ENCODE measurements at places on chromosomes 6 and 20.

GRCh38 chr6:112986321-112986720 lies 639.2 kb downstream of the RFPL4B start:
- DNase-seq: no peak

DNA sequence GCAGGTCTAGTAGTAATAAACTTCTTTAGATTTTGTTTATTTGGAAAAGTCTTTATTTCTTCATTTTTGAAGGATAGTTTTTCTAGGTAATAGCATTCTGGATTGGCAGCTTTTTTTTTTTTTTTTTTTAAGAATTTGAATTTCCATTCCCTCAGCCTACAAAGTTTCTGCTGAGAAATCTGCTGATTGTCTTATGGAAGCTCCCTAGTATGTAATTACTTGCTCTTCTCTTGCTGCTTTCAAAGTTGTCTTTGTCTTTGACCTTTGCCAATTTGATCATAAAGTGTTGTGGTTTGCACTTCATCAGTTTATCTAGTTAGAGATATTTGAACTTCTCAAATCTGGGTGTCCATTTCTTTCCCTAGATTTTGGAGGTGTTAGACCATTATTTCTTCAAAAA lies 82.2 kb upstream of the GMDS start:
- no peak for DNase-seq

DNA sequence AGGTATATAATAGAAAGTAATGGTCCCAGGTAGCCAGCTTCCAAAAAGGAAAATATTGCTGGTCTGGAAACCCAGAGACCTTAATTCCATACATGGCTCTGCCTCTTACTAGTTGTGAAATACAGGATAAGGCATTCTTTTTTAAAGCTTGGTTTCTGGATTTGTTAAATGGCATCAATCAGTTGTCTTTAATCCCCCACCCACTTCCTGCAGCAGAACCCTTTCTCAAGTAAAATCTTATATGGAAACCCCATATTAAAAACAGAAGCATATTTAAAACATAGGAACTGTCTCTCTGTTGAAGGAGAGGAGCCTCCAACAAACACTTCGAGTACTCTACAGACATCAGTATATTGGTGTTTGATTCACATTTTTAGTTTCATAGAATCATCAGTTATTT lies 6.2 kb upstream of the LCA5 start:
- DNase-seq: no peak

- no peak for DNase-seq
These were observed 223.6 kb upstream of the PREP start for GRCh38 chr6:105626295-105627158.

DNA sequence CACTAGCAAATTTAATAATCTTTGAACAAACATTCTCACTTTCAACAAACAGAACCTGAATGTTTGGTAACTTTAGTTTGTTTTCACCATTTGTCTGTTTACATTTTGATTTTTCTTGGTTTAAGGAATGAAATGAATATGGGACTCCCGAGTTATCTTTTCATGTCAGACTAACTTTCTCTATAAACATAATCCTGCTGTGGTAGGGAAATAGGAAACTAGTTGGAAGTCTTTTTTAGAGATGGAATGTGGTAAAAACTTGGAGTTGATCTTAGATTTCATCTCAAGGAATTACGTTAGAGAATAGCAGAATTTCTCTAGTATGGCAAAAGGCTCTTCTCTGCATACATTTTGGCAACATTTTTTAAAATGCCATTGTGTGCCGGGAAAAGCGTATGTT lies 206.5 kb downstream of the CDKAL1 start:
- DNase-seq: no peak

- no peak for DNase-seq
These were observed 334.6 kb downstream of the ESR1 start for GRCh38 chr6:152142105-152142504.

GRCh38 chr20:32767418-32768198 lies 5.4 kb downstream of the DNMT3B start:
- no peak for DNase-seq

- DNase-seq: no peak
These were observed 76.2 kb downstream of the LYRM2 start for GRCh38 chr6:89562093-89562973.

GRCh38 chr20:50462093-50462690 lies 48.0 kb upstream of the PTPN1 start:
- DNase-seq: no peak

GRCh38 chr20:8148501-8148900 lies 16.4 kb downstream of the PLCB1 start:
- DNase-seq: no peak

DNA sequence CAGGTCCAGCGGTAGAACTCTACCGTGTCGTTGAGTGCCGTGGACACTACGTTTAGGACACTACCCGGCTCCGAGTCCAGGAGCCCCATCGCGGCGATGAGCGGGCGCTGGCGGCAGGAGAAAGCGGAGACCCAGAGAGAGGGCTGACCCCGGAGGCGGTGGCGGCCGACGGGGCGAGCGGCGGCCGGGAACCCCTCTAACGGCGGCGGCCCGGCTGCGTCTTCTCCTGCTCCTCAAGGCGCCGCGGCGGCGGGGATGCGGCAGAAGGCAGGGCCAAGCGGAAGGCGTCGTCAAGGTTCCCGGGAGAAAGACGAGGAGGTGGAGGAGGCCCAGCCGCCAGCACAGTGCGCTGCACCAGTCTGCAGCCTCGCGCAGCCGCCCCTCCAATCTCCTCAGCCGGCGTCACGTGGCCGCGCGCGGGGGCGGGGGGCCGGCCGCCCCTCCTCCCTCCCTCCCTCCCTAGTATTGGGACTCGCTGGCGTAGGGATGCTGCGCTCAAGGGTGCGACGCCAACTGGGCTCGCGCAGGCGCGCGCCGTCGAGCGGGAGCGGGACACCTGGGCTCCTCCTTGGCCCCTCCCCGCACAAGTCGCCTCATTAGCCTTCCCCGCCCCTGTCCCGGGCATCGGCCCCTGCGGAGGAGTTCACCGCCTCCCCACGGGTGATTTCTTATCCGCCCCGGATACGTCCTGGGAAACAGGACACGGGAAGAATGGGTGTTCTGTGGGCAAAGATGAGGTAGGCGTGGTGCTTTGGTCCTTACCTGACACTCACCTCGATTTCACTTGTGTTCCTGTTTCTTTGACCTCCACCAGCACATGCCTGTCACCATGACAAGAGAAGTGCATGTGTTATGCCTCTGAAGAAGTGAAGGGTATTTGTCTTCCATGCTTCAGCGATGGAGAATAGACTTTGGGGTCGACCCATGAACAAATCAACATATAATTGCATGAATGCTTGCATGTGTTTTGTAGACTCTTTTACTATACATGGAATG lies at the start of gene ELOVL4:
TSS of gene ELOVL4 (minus strand) at position 363 of the 996 bp plus-strand sequence. CDS start at position 89, 274 bp downstream.
- DNase-seq: peak; percentile 47

GRCh38 chr20:43461894-43462659 lies 4.4 kb downstream of the SRSF6 start:
- no peak for DNase-seq

DNA sequence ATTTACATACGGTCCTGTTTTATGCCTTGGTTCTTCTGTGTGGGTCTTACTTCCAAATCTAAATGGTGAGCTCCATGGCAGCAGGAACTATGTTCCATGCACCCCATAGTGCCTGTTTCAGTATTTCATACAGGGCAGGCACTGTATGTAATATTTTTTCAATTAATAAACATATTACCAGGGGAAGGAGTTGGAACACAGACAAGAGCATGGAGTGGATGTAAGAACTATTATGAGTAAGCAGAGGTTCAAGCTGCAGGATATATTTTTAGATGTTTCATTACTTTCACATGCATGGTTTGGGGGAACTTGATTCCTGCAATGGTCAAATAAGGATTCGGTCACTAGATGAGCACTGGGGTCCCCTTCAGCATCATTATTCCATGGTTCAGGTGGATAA lies 108.3 kb downstream of the KIF13A start:
- no peak for DNase-seq

DNA sequence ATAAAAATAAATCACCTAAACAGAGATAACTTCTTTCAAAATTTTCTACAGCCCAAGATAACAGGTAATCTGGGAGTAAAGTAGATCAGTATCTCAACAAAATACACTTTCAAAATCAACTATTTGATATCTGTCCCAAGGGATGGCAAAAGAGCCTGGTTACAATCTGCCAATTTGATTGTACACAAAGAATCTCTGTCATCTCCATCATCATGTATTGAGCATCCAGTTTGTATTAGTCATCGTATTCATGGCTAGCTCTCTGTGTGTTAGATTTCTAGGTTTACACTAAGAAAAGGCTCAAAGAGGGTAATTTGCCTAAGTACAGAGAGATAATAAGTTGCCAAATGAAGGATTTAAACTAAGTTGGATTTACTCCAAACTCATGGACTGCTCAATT lies 329.0 kb upstream of the NRSN1 start:
- DNase-seq: no peak

DNA sequence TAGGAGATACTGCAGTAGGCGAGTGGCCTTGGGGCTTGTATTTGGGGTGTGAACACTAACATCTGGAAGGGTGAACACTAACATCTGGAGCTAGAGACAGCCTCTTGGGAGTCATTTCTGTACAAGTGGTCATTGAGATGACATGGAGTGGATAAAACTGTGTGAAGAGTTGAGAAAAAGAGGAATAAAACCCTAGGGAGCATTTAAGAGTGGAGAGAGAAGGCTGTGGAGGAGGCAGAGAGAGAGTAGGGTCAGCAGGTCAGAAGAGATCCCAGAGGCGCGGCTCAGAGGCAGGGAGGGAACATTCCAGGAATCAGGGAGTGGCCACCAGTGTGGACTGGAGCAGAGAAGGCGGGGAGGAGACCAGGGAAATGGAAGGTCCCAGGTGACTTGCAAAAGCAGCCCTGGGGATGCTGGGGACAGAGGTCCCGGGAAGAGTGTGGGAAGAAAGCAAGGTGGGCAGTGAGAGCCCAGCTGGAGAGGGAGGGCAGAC lies 202.0 kb upstream of the RNF24 start:
- DNase-seq: no peak

DNA sequence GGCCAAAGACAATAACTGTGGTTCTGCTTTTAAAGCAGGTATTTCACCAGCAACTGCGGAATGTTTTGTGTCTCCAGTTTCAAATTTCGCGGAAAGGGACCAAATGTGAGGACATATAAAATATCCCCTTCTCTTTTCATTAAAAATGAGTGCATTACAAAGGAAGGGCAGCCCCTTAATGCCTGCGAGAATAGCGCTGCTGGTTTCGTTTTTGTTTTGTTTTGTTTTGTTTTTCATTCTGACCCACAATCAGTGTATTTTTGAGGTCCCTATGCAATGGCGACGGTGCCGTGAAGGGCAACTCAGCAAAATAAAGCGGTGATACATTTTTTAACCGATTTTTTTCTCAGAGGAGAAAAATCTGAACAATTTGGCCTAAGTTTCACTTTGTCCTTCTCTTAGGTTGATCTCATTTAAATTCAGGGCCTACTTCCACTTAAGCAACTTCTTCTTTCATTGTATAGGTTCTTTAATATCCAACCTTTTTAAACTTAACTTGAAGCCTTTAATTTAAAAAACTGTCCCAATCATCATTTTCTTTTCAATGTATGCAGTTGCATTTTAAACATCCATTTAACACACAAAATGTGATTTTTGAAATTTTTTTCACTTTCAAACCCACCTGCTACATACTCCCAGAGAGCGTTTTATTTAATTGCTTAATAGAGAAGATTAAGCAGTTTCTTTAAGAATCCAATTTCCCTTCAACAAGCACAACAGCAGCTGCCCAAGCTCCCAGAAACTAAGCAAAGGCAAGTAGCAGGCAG lies 2.9 kb upstream of the HIVEP2 start:
- no peak for DNase-seq

- no peak for DNase-seq
These were observed 69.7 kb downstream of the CBLN4 start for GRCh38 chr20:55935448-55936208.

- no peak for DNase-seq
These were observed at the start of gene FAM83B for GRCh38 chr6:54846243-54846856. Gene FAM83B, plus strand, starts transcription at chr6:54846771. Its CDS starts 23,476 bp downstream, at chr6:54870247.

GRCh38 chr6:4403828-4404227 lies 268.5 kb upstream of the ECI2 start:
- DNase-seq: no peak

GRCh38 chr6:132816660-132817059 lies 2.3 kb downstream of the RPS12 start:
- no peak for DNase-seq

GRCh38 chr20:18916886-18917750 lies 103.5 kb downstream of the SCP2D1 start:
- DNase-seq: no peak

GRCh38 chr20:11067359-11067758 lies 393.6 kb upstream of the JAG1 start:
- no peak for DNase-seq

- DNase-seq: no peak
These were observed 88.8 kb downstream of the PRND start for GRCh38 chr20:4810426-4811019.

- DNase-seq: no peak
These were observed 137.9 kb downstream of the HIVEP1 start for GRCh38 chr6:12149944-12150510.

- no peak for DNase-seq
These were observed 485.9 kb upstream of the JAG1 start for GRCh38 chr20:11159728-11160127.

GRCh38 chr6:157216570-157216969 lies 106.7 kb downstream of the TMEM242 start:
- no peak for DNase-seq

- DNase-seq: no peak
These were observed 64.1 kb upstream of the DDR1 start for GRCh38 chr6:30820193-30820592.

- no peak for DNase-seq
These were observed 824 bp upstream of the SCRT2 start for GRCh38 chr20:676315-676937.

- DNase-seq: no peak
These were observed 267.6 kb downstream of the LAMA2 start for GRCh38 chr6:129150507-129150906.

DNA sequence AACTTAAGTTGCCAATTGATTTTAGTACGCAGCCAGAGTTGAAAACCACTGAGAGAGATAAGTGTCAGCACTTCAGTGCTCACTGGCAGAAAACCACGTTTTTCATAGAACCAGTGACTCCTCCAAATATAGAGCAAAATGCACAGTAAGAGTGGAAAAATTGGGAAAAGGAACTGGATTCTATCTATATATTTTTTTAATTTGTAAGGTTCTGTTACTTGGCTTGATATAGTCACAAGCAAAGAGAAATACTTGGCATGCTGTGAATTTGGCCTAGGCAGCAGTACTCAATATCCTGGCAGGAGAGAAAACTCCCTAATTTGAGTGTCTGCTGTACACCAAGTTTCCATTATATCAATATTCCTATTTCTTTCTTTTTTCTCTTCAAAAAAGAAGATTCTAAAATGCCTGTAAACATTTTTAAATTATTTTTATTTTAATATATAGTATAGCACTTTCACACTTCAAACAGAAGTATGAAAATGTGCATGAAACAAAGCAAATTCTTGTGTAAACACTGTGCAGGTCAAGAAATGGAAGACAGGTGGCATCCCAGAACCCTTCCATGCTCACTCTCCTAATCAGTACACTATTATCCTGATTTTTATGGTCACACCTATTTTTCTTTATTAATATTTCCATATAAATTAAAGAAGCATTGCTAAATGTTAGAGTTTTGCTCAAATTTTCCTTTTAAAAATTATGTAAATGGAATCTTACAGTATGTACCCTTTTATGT lies 561.8 kb upstream of the RNF217 start:
- DNase-seq: no peak

- peak; percentile 55 for DNase-seq
These were observed at the start of gene ENPP5 for GRCh38 chr6:46170357-46171289. Gene ENPP5, minus strand, starts transcription at chr6:46170980. Its CDS starts 2,718 bp downstream, at chr6:46168262.

GRCh38 chr6:30311101-30311500 lies 15.6 kb upstream of the TRIM39 start:
- DNase-seq: no peak

Measured in central memory CD4-positive, alpha-beta T cell (primary cell).